ENCODE measurements at places on chromosomes 13 and 19.

DNA sequence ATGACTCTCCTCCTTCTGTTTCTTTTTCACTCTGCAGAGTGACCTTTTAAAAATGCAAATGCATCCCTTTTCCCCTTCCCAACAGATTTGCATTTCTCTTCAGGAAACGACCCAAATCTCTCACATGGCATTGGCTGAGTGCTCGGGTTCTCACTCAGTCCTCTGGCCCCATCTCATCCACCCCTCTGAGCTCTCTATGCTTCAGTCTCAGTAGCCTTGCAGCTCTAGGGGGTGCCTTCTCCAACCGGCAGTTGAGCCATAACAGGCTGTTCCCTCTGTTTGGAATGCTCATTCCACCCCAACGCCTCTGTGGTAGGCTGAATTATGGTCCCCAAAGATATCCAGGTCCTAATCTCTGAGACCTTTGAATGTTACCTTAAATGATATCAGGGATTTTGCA lies 78.2 kb downstream of the AKAP11 start:
- DNase-seq: no peak

GRCh38 chr13:44191103-44191502 lies 182.5 kb upstream of the SERP2 start:
- no peak for DNase-seq

DNA sequence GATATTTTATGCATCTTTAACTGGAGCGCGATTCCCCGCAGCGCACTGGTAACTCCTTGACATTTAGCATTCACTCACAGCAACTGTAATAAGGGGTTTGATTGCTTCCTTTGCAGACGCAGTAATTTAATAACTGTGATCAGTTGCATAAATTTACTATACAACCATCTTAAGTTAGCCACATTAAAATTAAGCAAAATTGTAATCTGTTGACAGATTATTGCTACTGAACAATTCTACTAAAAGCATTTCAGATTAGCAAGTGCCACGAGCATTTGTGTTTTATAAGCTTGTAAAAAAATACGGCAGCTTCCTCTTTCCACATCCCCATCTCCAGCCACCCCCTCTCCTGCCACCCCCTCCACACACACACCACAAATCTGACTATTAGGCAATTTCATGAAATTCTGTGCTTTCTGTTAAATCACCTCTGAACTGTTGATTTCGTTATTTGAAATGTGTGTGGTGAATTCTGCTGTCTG lies 44.4 kb downstream of the TSHZ3 start:
- DNase-seq: no peak

GRCh38 chr13:25654322-25654721 lies 282.5 kb downstream of the ATP8A2 start:
- DNase-seq: no peak

GRCh38 chr19:6213266-6213595 lies 66.5 kb downstream of the MLLT1 start:
- DNase-seq: no peak

GRCh38 chr13:98781045-98781444 lies 28.6 kb upstream of the SLC15A1 start:
- DNase-seq: no peak

DNA sequence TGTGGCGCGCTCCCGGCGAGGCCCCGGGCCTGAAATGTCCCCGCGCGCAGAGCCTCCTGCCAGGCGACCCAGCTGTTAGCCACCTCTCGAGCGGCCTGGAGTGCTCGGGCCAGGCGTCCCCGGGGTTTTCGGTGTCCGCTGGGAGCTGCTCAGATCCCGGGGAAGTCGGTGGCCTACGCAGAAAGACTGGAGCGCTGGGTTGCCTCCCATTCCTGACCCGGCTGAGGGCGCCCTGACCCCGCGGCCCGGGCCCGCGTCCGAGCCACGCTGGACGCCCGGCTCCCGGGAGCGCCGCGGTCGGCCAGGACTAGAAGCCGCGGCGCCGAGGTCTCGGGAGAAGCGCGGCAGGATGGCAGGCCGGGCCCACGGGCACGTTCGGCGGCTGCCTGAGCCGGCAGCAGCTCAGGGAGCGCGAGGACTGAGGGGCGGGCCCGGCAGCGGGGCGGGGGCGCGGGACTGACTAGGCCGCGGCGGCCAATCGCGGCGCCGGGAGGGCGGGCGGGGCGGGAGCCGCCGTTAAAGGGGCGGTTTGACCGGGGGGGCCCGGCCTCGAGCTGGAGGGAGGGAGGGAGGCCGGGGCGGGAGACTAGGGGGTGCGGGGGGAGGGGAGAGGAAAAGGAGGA lies 1.3 kb upstream of the ZIC2 start:
- peak; percentile 68 for DNase-seq

DNA sequence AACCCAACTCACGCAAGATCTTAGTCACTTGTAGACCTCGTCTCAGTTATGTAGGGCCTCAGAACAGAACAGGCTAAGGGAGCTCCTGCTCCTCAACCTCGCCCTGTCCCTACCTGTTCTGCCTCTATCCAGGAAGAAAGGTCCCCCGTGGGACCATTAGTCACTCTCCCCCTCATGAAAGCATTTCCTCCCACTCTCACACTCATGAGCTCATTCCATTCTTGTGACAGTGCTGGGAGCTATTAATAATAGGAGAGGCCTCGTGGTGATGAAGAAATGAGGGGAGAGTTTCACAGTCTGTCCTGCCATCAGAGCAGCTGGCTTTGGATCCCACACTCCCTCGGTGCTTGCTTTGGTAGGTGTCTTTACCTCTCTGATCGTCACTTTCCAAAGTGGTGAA lies 10.2 kb downstream of the PPP2R1A start:
- no peak for DNase-seq

GRCh38 chr13:36945078-36945477 lies 25.0 kb upstream of the SMAD9 start:
- no peak for DNase-seq

DNA sequence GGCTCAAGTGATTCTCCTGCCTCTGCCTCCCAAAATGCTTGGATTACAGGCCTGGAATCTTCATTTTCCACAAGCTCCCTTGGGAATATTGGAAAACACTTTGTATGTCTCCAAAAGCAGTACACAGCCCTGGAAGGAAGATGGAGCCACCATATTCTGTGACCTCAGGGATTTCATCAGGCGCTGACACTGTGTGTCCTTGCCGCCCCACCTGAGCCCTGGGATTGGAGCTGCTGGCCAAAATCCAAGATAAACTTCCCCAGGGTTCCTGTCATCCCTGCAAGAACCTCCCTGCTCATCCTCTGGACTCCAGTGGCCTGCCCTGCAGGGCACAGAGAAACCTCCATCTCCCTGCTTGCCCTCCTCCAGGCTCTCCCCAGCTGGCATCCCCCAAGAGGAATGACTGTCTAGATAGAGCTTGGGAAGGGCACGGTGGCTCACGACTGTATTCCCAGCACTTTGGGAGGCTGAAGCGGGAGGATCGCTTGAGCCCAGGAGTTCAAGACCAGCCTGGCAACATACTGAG lies 1.3 kb upstream of the GNG7 start:
- DNase-seq: no peak

DNA sequence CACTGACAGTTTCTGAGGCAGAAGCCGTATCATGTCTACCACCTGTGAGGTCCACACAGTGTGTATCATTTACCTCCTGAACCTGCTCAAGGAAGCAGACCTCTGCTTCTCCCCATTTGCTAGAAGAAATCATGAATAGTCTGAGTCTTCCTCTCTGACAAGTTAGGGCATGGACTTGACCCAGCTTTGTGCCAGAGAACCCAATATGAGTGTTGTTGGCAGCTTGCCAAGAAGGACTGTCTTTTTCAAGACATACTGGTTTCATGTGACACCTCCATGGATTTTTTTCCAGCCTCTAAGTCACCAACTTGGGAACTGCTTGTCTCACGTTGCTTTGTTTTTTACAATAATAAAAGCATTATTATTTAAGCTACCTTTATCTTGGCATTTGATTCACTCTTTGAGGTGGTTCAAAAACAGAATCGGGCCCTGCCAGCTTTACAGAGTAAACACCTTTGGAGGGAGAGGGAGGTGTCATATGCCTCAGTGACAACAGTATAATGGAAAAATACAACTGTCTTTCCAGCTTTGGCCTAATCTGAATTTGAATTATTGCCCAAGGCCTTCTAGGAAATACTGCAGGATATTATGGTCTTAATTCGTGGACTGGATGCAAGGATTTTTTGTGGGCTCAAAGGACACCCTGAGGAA lies 9.6 kb downstream of the ZNF211 start:
- no peak for DNase-seq

GRCh38 chr19:44741841-44742329 lies 6.6 kb upstream of the BCL3 start:
- DNase-seq: peak; percentile 74

GRCh38 chr19:8831373-8831772 lies 731 bp downstream of the ZNF558 start:
- no peak for DNase-seq

DNA sequence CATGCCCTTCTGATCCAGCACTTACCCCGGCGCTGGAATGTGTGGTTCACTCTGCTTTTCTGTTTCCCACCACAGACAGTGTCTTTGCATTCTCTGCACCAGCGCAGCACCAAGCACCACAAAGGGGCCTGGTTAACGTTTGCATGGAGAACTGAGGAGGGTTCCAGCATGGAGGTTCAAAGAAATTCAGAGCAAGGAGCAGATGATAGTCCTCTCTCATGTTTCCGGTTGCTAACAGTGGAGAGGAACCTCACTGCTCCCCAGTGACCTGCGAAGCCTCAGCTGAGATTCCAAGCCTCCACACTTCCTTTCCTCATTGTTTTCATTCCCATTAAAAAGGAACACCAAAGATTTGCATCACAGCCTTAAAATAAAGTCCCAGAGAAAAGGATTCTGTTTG lies 99.7 kb downstream of the STARD13 start:
- no peak for DNase-seq

GRCh38 chr13:91162180-91162579 lies 185.3 kb upstream of the MIR17HG start:
- DNase-seq: no peak

DNA sequence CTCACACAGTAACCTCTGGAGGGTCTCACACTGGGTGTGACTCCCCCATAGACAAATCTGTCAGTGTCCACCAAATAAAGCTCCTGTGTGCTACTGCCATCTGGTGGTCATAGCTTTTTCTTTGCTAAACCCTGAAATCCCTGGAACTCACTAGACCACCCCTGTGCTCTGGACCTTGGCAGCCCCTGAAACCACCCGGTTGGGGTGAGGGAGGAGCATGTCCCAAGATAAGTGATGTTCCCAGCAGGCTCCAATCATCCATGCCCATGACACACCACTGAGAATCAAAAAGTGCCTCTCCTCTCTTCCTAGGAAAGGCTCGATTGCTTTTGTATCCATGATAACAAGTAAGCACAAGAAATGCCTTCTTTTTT lies 6.5 kb upstream of the HSD17B14 start:
- no peak for DNase-seq

DNA sequence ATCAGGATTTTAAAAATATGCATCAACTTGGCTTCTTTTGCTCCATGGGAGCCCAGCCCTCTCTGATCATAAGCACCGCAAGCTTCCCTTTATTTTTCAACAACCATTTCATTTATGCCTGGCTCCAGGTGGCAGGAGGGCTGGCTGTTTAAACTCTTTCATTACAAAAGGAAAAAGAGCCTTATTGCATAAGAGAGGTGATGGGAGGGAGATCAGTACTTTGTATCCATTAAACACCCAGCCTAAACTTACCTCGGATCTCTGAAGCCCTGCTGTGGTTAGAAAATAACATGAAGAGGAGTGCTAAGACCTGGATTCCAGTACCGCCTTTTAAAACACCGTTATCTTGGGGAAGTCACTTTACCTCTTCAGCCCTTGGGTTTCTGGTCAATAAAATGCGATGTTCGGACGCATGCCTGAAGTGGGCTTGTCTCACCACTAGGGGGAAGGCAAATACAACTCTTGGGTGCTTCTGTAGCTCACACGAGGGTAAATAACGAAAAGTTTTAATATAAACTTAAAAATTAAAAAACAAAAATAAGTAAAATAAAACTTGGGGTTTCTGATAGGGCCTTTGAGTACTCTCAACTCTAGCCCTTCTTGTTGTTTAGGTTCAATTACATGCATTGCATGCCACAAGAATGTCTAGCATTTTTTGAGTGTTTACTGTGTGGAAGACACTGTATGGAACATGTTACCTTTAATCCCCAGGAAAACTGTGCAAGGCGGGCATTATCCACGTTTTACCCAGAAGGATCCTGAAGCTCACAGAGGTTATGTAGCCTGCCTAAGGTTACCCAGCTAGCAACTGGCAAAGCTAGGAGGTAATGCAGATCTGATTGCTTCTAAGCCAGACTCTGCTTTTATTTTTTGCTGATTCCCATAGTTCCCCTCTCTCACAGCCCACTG lies 240.3 kb downstream of the LMO7 start:
- DNase-seq: peak; percentile 58

GRCh38 chr13:63299866-63300394 lies 1884.3 kb upstream of the PCDH20 start:
- no peak for DNase-seq

- DNase-seq: no peak
These were observed 9.5 kb upstream of the TSPAN16 start for GRCh38 chr19:11286312-11286974.

- DNase-seq: no peak
These were observed 6.0 kb downstream of the C13orf46 start for GRCh38 chr13:113967729-113968462.

DNA sequence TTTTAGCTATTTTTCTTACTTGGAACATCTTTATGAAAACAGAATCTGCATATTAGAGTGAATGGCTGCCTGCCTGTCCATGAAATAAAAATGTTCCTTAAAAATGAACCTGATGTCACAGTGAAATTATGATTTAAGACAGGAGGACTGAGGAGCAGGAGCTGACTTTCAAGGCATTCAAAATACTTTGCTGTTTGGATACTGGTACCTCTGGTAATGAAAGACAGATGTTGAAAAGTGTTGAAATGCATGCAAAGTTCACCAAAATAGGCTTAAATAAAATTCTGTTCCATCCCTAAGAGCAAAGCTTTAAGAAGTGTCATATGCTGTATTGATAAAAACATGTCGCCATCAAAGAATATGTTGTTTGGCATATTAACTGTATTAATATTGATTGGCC lies 1.7 kb downstream of the ARHGEF7 start:
- no peak for DNase-seq

- DNase-seq: no peak
These were observed 94.9 kb downstream of the ZIC5 start for GRCh38 chr13:99876651-99877050.

- DNase-seq: no peak
These were observed 96.3 kb downstream of the EPSTI1 start for GRCh38 chr13:42895776-42896175.

DNA sequence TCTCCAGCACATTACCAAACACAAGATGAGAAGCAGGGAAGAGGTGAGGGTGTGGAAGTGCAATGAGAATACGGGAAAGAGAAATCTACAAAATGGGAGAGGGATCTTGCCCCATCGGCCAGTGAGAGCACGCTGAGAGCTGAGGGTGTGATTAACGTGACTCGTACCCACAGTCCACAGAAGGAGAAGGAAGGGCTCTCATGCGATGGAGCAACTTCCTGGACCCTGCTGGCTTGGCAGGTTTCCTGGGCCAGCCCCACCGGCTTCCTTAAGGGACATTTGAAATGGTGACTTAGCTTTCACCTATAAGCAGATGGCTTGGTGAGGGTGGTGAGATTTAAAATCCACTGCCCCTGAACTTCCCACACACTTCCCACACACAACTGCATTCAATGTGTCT lies 740.1 kb downstream of the UQCRFS1 start:
- DNase-seq: no peak

Data from CMK (cell line).